ENCODE measurements at places on chromosomes 6 and 20.

GRCh38 chr6:129647044-129647443, 62.9 kb downstream of the ARHGAP18 start:
- DNase-seq: no peak

DNA sequence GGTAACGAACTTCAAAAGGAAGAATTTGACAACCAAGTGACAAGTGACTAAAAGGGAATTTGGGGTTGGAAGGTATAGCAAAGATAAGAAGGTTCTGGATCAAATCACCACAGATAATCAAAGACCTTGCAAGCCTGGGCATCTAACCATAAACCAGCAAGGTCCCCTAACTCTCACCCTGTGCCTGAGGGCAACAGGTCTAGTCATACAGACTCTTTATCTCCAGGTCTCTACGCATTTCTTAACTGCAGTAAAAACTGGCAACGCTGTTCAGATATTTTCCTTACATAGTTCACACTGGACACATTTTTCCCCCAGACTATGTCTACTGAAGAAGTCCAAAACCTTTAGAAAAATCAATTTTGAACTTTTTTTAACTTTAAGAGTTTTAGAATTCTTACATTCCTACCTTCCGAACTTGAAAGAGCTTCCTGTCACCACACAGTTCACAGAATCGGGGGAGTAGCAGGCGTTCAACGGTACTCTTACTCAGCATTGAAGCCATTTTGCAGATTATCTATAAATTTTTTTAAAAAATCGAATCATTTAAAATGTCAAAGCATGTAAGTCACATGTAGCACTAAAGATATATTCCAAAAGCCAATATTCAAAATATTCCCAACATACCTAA, 23.0 kb upstream of the ANKRD60 start:
- no peak for DNase-seq

DNA sequence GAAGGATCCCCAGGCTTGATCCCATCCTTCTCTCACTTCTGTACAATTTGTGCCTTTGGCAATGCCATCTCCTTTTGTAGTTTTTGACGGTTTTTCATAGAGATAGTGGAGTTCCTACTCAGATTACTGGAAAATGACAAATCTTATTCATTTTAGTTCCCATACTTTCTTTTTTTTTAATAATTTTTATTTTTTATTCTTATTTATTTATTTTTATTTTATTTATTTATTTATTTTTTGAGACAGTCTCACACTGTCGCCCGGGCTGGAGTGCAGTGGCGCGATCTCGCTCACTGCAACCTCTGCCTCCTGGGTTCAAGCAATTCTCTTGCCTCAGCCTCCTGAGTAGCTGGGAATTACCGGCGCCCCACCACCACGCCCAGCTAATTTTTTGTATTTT, 4.3 kb upstream of the GABBR1 start:
- no peak for DNase-seq

DNA sequence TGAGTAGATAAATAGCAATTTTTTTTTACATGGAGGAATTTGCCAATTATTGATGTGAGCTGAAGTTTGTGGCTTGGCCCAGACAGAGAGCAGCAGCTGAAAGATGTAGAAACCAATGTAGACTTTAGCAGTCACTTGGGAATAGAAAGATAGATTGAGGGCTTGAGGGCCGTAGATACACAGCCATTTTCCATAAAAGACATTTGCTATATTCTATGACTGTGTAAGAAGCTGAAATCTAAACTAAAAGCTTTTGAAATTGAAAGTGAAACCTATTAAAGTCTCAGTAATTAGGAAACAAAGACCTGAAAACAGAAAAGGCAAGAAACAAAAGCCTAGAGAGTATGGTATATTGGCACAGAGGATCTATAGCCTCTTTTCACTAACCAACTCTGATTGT, 332.7 kb downstream of the CENPW start:
- no peak for DNase-seq

GRCh38 chr20:44632103-44632752, 19.3 kb downstream of the ADA start:
- DNase-seq: no peak

- no peak for DNase-seq
Measured at GRCh38 chr6:112207131-112207530, 47.2 kb downstream of the LAMA4 start.
